ENCODE measurements at places on chromosomes 4 and X. TPM values are rescaled to one million over a fixed set of nuclear protein-coding genes. Genes with fewer than 3 reads are reported as not detected.

The SLC9B1 gene
- total RNA-seq = 0.47 TPM

The TLR7 gene
- 0.17 TPM for total RNA-seq

The OTUD5 gene
- total RNA-seq = 76.7 TPM

The CCSER1 gene
- not detected for total RNA-seq

The CT45A3 gene
- total RNA-seq = not detected

The AKAP4 gene
- total RNA-seq = not detected

The KIF4A gene
- 19.4 TPM for total RNA-seq

The CSAG2 gene
- not detected for total RNA-seq

The TEX11 gene
- not detected for total RNA-seq

The DMRTC1 gene
- not detected for total RNA-seq

The TBX22 gene
- total RNA-seq = not detected

The ADGRG2 gene
- total RNA-seq = not detected

The TCEAL9 gene
- total RNA-seq = 0.37 TPM

The GALNTL6 gene
- not detected for total RNA-seq

The SYP gene
- total RNA-seq = 5.3 TPM

The TMPRSS11B gene
- total RNA-seq = not detected

The CHST7 gene
- 6.9 TPM for total RNA-seq

The MAGEC2 gene
- not detected for total RNA-seq

The USP17L12 gene
- total RNA-seq = not detected

The SSX1 gene
- not detected for total RNA-seq

The CD99L2 gene
- 10.9 TPM for total RNA-seq

The GPAT3 gene
- 3.6 TPM for total RNA-seq

The MAGED4 gene
- not detected for total RNA-seq

The SRPK3 gene
- not detected for total RNA-seq

The HTN3 gene
- not detected for total RNA-seq

The CCNG2 gene
- 11.1 TPM for total RNA-seq

The CNGA1 gene
- not detected for total RNA-seq

The FREM3 gene
- not detected for total RNA-seq

The ADH7 gene
- total RNA-seq = not detected

The CXorf49 gene
- total RNA-seq = not detected

The EDA gene
- total RNA-seq = 1.2 TPM

The ADH1A gene
- not detected for total RNA-seq

The TMEM47 gene
- total RNA-seq = not detected

The ARX gene
- total RNA-seq = not detected

The CSAG1 gene
- total RNA-seq = not detected

Measured in activated CD4-positive, alpha-beta T cell treated with anti-CD3 and anti-CD28 coated beads, Interleukin-2, amount 10 ng/mL, durations not matched to agents 24 days and 14 days (primary cell).